ENCODE measurements at places on chromosomes 2 and 18. TPM values are rescaled to one million over a fixed set of nuclear protein-coding genes. Genes with fewer than 3 reads are reported as not detected.

CYBRD1 gene
- 7.2 TPM for total RNA-seq

DNA sequence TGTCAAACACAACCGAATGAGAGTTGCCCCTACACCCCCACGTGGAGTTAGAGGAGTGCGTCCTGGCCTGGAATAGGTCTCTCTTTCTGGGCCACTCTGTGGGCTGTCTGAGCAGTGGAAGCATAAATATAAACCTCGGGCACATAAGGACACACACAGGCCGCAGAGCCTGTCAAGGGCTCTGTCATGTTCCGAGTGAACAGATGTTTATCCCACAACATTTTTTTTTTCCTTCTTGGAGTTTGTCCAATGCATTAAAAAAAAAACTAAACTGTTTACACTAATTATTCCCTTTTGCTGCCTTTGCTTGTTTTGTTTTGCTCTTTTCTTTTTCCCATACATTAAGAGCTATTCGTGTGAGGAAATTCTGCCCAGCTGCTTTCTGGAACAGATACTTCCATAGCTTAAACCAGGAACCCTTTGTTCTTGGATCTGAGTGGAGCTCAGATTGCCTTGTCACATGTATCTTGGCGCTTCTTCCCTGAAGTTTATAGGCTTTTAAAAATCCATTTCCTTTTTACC is 228.3 kb upstream of the FOSL2 start:
- no peak for ATAC-seq

- ATAC-seq, result no peak
Observed at GRCh38 chr2:158779621-158780020, 15.5 kb upstream of the DAPL1 start.

- no peak for ATAC-seq
Observed at GRCh38 chr2:54601339-54601738, 122.1 kb upstream of the EML6 start.

DNA sequence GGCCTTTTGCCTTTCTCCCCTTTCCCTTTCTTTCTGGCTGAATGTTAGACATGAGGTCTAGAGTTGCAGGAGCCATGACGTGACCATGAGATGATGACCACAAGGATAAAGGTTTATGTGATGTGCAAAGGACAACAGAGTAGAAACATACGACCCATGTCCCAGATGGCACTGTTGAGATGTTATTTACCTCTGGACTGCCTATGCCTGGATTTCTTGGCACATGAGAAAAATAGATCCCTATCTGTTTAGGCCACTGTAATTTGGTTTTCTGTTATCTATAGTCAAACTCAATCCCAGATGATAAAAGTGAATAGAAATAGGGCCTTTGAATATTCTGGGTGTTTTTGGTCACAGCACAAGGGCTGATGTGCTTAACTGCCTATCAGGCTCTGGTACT is 58.8 kb downstream of the GDF7 start:
- no peak for ATAC-seq

DNA sequence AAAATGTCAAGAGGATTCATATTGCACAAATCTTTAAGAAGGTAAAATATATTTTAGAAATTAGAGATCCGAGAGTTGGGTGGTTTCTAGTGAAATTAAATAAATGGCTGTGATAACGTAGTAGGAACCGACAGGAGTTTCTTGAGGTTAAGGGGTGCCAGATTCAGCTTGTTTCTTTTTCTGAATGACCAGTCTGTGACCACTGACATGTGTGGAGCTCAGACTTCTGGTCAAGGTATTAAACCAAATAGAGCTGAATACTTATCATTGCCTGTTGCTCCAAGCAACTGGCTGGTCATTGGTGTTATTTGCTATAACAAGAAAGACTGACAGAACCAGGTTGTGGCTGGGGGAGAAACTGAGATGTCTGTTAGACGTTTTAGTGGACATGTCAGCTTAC is 408.2 kb upstream of the HS6ST1 start:
- ATAC-seq, result no peak

DNA sequence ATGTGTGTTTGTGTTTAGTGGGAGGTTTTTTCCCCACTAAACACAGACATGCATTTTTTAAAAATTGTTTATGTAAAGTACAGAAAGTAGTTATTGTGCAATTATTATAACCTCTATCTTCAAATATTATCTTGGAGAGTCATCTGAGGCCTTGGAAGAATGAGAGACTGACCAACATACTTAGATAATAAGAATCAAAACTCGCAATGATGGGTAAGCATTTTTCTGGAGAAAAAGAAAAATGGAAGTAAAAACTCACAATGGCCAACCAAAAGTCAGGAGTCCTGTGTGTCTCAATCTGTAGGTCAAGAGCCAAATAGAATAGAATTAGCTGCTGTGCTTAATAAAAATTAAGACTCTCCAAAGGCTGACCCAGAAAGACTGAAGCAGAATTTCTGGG is 43.0 kb downstream of the MEMO1 start:
- no peak for ATAC-seq

GRCh38 chr2:78757191-78757590 is 268.3 kb upstream of the REG3G start:
- ATAC-seq, result no peak
